ENCODE measurements at places on chromosomes 4 and X. TPM values are rescaled to one million over a fixed set of nuclear protein-coding genes. Genes with fewer than 3 reads are reported as not detected.

The FAM47E gene
- total RNA-seq = 1.3 TPM

The BMP15 gene
- not detected for total RNA-seq

The SASH3 gene
- total RNA-seq = not detected

The NSUN7 gene
- total RNA-seq = not detected

The PPP2R2C gene
- total RNA-seq = 0.15 TPM

The FHDC1 gene
- total RNA-seq = 0.17 TPM

The CCDC149 gene
- 11.6 TPM for total RNA-seq

The FREM3 gene
- not detected for total RNA-seq

The FATE1 gene
- total RNA-seq = not detected

The FABP2 gene
- not detected for total RNA-seq

The PAGE2B gene
- total RNA-seq = not detected

The RNF212 gene
- 4.6 TPM for total RNA-seq

The STATH gene
- not detected for total RNA-seq

The ZNF711 gene
- under 0.01 TPM for total RNA-seq

The IL9R gene
- total RNA-seq = not detected

The RPL39 gene
- 1,956 TPM for total RNA-seq

The CD40LG gene
- total RNA-seq = not detected

The EXOC1L gene
- not detected for total RNA-seq

The RAB39B gene
- 1.7 TPM for total RNA-seq

The USP17L21 gene
- total RNA-seq = not detected

The NKX6-1 gene
- total RNA-seq = 18.6 TPM

The SOD3 gene
- 42.3 TPM for total RNA-seq

The CCSER1 gene
- total RNA-seq = not detected

The PIM2 gene
- total RNA-seq = 4.0 TPM

The OGT gene
- 117 TPM for total RNA-seq

The MAGEE2 gene
- not detected for total RNA-seq

The ATP10D gene
- total RNA-seq = 25.3 TPM

The MMRN1 gene
- not detected for total RNA-seq

The SLC9A6 gene
- total RNA-seq = 32.6 TPM

The AFP gene
- total RNA-seq = 0.15 TPM

The PHOX2B gene
- not detected for total RNA-seq

The CXCL10 gene
- 1.8 TPM for total RNA-seq

The GLRB gene
- 11.8 TPM for total RNA-seq

The PLS3 gene
- total RNA-seq = 176 TPM

The TCEAL6 gene
- not detected for total RNA-seq

The FAT4 gene
- total RNA-seq = 18.5 TPM

The ADH1A gene
- not detected for total RNA-seq

The MAGEA2B gene
- total RNA-seq = not detected

The ANKRD50 gene
- total RNA-seq = 23.8 TPM

The GRPR gene
- total RNA-seq = not detected

The LRIT3 gene
- 0.15 TPM for total RNA-seq

The TRPC5OS gene
- under 0.01 TPM for total RNA-seq

The APLN gene
- total RNA-seq = 0.87 TPM

The PNMA5 gene
- not detected for total RNA-seq

The PROM1 gene
- not detected for total RNA-seq

The MAGEB4 gene
- total RNA-seq = not detected

The RAI2 gene
- 2.2 TPM for total RNA-seq
